ENCODE measurements at places on chromosomes 2 and 18. TPM values are rescaled to one million over a fixed set of nuclear protein-coding genes. Genes with fewer than 3 reads are reported as not detected.

- H3K27ac ChIP-seq: no peak overlapping the region
- H3K4me3 ChIP-seq: no peak overlapping the region
- H3K36me3 ChIP-seq: no peaks in the 10 kb centered on the region
- DNase-seq: no peak
- H3K4me1 ChIP-seq: peaks cover 7% of the 10 kb centered on the region
Observed at GRCh38 chr2:70385966-70386595, 84.2 kb upstream of the FAM136A start.

GRCh38 chr2:63378589-63378988 lies 209.7 kb downstream of the WDPCP start:
- peak overlapping the region; percentile 50 for H3K4me3 ChIP-seq
- H3K4me1 ChIP-seq: peaks cover 5% of the 10 kb centered on the region
- no peak for DNase-seq
- H3K36me3 ChIP-seq: peaks cover 5% of the 10 kb centered on the region

DNA sequence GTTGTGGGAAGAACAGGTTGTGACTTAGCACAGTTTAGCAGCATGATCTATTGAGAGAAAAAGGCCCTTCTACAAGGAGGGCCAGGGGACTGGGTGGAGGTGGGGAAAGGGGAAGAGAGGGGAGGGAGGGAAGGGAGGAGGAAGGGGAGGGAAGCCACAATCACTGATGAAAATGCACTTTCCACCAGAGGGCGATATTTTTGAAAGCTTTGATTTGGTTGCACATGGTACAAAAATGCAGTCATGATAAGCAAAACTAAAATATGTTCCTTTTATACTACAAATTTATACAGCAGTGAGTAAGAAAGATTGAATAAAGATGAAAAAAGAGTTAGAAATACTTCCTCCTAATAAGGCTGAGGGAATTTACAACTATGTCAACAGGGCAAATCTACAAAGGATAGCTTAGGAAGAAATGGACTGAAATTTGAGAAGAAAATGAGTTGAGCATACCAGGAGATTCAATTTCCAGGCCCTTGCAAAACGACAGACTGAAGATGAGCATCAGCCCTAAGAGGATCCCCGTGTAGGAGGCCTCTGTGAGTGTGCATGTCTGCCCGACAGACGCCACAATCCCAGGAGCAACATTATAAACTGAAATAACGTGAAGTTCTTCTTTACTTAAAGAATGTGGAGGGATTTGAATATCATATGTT lies 17.2 kb downstream of the SH3YL1 start:
- H3K27me3 ChIP-seq: no peaks in the 10 kb centered on the region
- H3K4me1 ChIP-seq: peaks cover 22% of the 10 kb centered on the region
- DNase-seq: no peak
- H3K36me3 ChIP-seq: peaks cover 10% of the 10 kb centered on the region

DNA sequence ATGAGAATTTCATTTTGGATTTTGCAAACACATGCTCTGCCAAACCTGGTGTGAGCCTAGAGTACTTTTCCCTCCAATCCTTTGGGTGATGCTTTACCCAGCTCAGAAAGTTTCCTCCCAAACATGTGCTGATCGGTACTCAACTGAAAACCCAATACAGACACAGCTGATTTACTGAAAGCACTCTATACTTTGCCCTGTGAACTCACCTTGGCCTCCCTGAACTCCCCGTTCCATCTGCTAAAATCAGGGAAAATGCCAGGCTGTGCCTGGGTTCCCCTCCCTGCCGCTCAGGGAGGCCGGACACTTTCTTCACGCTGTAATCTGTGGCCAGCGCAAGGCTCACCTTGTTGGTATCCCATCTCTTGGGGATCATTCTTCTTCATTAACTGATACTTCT lies 391.2 kb downstream of the CBLN2 start:
- H3K27ac ChIP-seq: no peak overlapping the region
- no peak overlapping the region for H3K4me3 ChIP-seq
- no peaks in the 10 kb centered on the region for H3K27me3 ChIP-seq
- H3K36me3 ChIP-seq: no peaks in the 10 kb centered on the region
- DNase-seq: no peak

- no peak overlapping the region for H3K4me3 ChIP-seq
- H3K27ac ChIP-seq: no peak overlapping the region
- no peaks in the 10 kb centered on the region for H3K4me1 ChIP-seq
- no peak for DNase-seq
- H3K27me3 ChIP-seq: no peaks in the 10 kb centered on the region
Observed at GRCh38 chr2:164717000-164717803, 95.9 kb upstream of the GRB14 start.

GRCh38 chr2:48952614-48953013 lies 197.1 kb upstream of the LHCGR start:
- H3K4me3 ChIP-seq: no peak overlapping the region
- H3K27ac ChIP-seq: no peak overlapping the region
- DNase-seq: no peak
- H3K4me1 ChIP-seq: no peaks in the 10 kb centered on the region
- H3K36me3 ChIP-seq: no peaks in the 10 kb centered on the region

DNA sequence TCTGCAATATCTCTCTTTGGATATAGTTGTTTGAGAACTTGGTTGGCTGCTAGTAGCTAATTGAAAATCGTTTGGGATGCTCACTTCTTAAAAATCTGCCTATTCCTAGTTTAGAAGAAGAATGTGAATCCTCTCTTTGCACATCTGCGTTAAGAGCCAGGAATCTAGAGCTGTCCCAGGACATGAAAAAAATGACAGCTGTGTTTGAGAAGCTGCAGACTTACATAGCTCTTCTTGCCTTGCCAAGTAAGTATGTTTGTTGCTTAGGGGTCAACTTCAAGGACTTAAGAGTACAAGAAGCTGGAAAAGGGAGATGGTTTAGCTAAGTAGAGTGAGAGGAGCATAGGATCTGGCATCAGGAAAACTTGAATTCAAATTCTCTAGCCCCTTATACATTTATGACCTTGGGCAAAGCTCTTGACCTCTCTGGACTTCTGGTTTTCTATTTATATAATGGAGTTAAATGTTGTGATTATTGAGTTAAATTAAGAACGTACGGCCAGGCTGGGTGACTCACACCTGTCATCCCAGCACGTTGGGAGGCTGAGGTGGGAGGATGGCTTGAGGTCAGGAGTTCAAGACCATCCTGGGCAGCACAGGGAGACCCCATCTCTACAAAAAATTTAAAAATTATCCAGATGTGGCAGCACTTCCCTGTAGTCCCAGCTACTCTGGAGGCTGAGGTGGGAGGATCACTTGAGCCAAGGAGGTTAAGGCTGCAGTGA lies 55.2 kb upstream of the STON1 start:
- no peak overlapping the region for H3K4me3 ChIP-seq
- peaks cover 16% of the 10 kb centered on the region for H3K36me3 ChIP-seq
- H3K27me3 ChIP-seq: no peaks in the 10 kb centered on the region

GRCh38 chr2:156191527-156191926 lies 141.0 kb downstream of the NR4A2 start:
- H3K27me3 ChIP-seq: peaks cover 7% of the 10 kb centered on the region
- H3K27ac ChIP-seq: no peak overlapping the region
- no peaks in the 10 kb centered on the region for H3K4me1 ChIP-seq
- DNase-seq: no peak

- no peaks in the 10 kb centered on the region for H3K36me3 ChIP-seq
- no peak overlapping the region for H3K4me3 ChIP-seq
- no peak overlapping the region for H3K27ac ChIP-seq
- no peaks in the 10 kb centered on the region for H3K4me1 ChIP-seq
- peaks cover 18% of the 10 kb centered on the region for H3K27me3 ChIP-seq
Observed at GRCh38 chr2:30949435-30949834, 142.2 kb upstream of the CAPN13 start.

- DNase-seq: no peak
- H3K4me1 ChIP-seq: peaks cover 67% of the 10 kb centered on the region
- peak overlapping the region; percentile 91 for H3K27ac ChIP-seq
- no peaks in the 10 kb centered on the region for H3K27me3 ChIP-seq
- peaks cover 13% of the 10 kb centered on the region for H3K36me3 ChIP-seq
- H3K4me3 ChIP-seq: peak overlapping the region; percentile 83
Observed at GRCh38 chr2:98658816-98659490, 50.6 kb downstream of the UNC50 start.

- peaks cover 27% of the 10 kb centered on the region for H3K4me1 ChIP-seq
- H3K27ac ChIP-seq: no peak overlapping the region
- DNase-seq: no peak
- no peak overlapping the region for H3K4me3 ChIP-seq
- H3K36me3 ChIP-seq: peaks cover 7% of the 10 kb centered on the region
- no peaks in the 10 kb centered on the region for H3K27me3 ChIP-seq
Observed at GRCh38 chr2:64950226-64951160, 38.7 kb upstream of the SLC1A4 start.

DNA sequence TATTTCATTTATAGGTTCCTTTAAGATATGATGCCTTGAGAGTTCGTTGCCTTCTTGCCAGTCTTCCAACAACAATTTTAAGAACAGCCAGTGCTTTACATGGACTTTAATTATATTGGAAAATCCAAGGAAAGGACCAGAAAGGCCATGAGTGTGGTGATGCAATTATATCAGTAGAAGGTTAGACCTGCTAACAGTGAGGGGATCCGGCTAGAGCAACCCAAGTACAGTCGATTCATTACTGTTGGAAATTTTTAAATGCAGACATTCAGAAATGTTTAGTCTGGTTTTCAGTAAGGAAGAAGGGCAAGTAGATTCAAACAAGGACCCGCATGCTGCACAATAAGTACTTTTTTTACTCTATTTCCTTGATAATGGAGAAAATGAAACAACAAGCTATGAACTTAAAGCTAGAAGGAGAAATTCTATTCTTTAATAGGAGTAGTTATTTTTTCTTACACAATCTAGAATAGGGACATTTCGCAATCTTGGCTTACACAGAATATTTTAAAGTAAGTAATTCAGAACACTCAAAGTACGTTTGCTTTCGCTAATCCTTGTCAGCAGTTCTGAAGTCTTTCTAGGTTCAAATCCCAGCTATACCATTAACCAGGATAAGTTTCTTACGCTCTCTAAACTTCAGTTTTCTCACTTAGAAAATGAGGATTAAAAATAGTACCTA lies 405.5 kb downstream of the MEIS1 start:
- H3K4me1 ChIP-seq: no peaks in the 10 kb centered on the region
- no peak overlapping the region for H3K4me3 ChIP-seq
- DNase-seq: no peak
- H3K36me3 ChIP-seq: no peaks in the 10 kb centered on the region
- peaks cover 3% of the 10 kb centered on the region for H3K27me3 ChIP-seq

DNA sequence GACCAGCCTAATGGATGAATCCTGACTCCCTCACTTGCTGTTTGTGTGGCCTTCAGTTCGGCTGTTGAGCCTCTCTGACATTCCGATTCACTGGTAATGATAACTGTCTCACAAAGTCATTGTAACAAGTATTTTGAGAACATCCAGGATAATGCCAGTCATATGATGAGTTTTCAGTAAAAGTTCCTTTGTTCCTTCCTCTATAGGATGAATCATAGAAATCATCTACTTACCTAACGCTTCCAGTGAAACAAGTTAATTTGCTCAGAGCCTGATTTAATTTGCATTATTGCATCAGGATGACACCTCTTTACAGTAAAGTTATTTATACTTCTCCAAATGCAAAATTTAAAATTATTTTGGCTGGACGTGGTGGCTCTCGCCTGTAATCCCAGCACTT lies 32.0 kb downstream of the RAB31 start:
- H3K27me3 ChIP-seq: peaks cover 33% of the 10 kb centered on the region
- H3K4me3 ChIP-seq: no peak overlapping the region
- no peak for DNase-seq
- no peak overlapping the region for H3K27ac ChIP-seq

- H3K27ac ChIP-seq: peak overlapping the region; percentile 4
- H3K4me3 ChIP-seq: peak overlapping the region; percentile 24
- no peaks in the 10 kb centered on the region for H3K36me3 ChIP-seq
- peaks cover 13% of the 10 kb centered on the region for H3K27me3 ChIP-seq
- H3K4me1 ChIP-seq: peaks cover 29% of the 10 kb centered on the region
- DNase-seq: no peak
Observed at GRCh38 chr2:112836163-112836560, 417 bp downstream of the IL1B start.

- no peak overlapping the region for H3K27ac ChIP-seq
- H3K27me3 ChIP-seq: no peaks in the 10 kb centered on the region
- no peaks in the 10 kb centered on the region for H3K4me1 ChIP-seq
Observed at GRCh38 chr2:43787895-43788294, 14.1 kb downstream of the DYNC2LI1 start.

DNA sequence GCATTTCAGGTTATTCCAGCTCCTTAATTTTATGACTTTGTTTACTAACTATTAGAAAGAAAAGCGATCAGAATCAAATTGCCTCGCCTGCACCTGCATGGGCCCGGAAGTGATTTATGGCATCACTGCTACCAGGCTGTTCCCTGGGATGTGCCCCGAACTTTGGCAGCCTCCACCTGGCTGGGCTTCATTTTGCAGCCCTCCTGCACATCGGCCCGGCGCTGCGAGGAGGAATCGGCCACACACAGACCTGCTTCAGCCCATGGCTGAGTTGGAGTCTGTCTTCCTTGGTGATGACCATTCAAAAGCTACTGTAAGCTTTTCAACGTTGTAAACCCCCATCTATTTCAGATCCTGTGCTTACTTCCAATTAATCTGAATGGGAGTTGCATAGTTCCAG lies 638.0 kb downstream of the RNF144A start:
- DNase-seq: no peak
- H3K27me3 ChIP-seq: no peaks in the 10 kb centered on the region
- H3K27ac ChIP-seq: no peak overlapping the region
- H3K36me3 ChIP-seq: peaks cover 13% of the 10 kb centered on the region
- no peak overlapping the region for H3K4me3 ChIP-seq

- no peak overlapping the region for H3K27ac ChIP-seq
- H3K4me1 ChIP-seq: no peaks in the 10 kb centered on the region
- no peaks in the 10 kb centered on the region for H3K36me3 ChIP-seq
- H3K27me3 ChIP-seq: no peaks in the 10 kb centered on the region
- H3K4me3 ChIP-seq: no peak overlapping the region
Observed at GRCh38 chr2:19224486-19224885, 133.9 kb downstream of the OSR1 start.

GRCh38 chr18:7303316-7304060 lies 72.6 kb downstream of the LRRC30 start:
- no peak overlapping the region for H3K27ac ChIP-seq
- no peaks in the 10 kb centered on the region for H3K27me3 ChIP-seq
- DNase-seq: no peak
- H3K4me1 ChIP-seq: no peaks in the 10 kb centered on the region
- peaks cover 8% of the 10 kb centered on the region for H3K36me3 ChIP-seq

GRCh38 chr2:226435146-226435545 lies 364.5 kb downstream of the IRS1 start:
- H3K4me1 ChIP-seq: no peaks in the 10 kb centered on the region
- no peaks in the 10 kb centered on the region for H3K27me3 ChIP-seq
- no peaks in the 10 kb centered on the region for H3K36me3 ChIP-seq
- DNase-seq: no peak
- no peak overlapping the region for H3K4me3 ChIP-seq
- H3K27ac ChIP-seq: no peak overlapping the region

GRCh38 chr2:102895376-102895775 lies 133.5 kb downstream of the TMEM182 start:
- no peak for DNase-seq
- no peak overlapping the region for H3K4me3 ChIP-seq
- H3K27ac ChIP-seq: no peak overlapping the region
- H3K27me3 ChIP-seq: no peaks in the 10 kb centered on the region
- H3K4me1 ChIP-seq: no peaks in the 10 kb centered on the region

The SERPINB12 gene
- not detected for total RNA-seq

The PER2 gene
- total RNA-seq: 13.8 TPM

The TSGA10 gene
- 7.9 TPM for total RNA-seq

The MC5R gene
- not detected for total RNA-seq

The FAM110C gene
- 1.6 TPM for total RNA-seq

The CFAP210 gene
- total RNA-seq: 0.12 TPM

The SNTG2 gene
- not detected for total RNA-seq

The GALNT14 gene
- total RNA-seq: 1.3 TPM

The TIGD1 gene
- 9.4 TPM for total RNA-seq

The B4GALT6 gene
- 2.3 TPM for total RNA-seq

The SNRPD1 gene
- total RNA-seq: 158 TPM

The RFTN2 gene
- total RNA-seq: not detected

All from natural killer cell treated with Interleukin-12 subunit alpha and Interleukin-12 subunit beta and Interleukin-15 and Interleukin-18, amount 100 ng/mL, for 72 hours (primary cell).